ENCODE measurements at places on chromosomes 7 and 10.
A peak's percentile ranks its signal among the peaks of the same experiment; 100 is the strongest.

GRCh38 chr7:94509264-94509886, at the start of gene CASD1:
TSS of gene CASD1 (plus strand) at chr7:94509809. CDS start at chr7:94510085, 276 bp downstream.
- DNase-seq = peak; percentile 40

GRCh38 chr10:69902835-69903535, 101.3 kb downstream of the COL13A1 start:
- DNase-seq = no peak

GRCh38 chr7:16660702-16661464, 14.9 kb downstream of the BZW2 start:
- no peak for DNase-seq

- no peak for DNase-seq
These were observed 195.8 kb upstream of the HABP2 start for GRCh38 chr10:113356794-113357680.

GRCh38 chr10:70424320-70424719, 17.2 kb downstream of the NODAL start:
- no peak for DNase-seq

GRCh38 chr7:156651474-156651873, 10.9 kb downstream of the RNF32 start:
- DNase-seq = no peak

All from stimulated activated CD8-positive, alpha-beta memory T cell treated with anti-CD3 and anti-CD28 coated beads, Interleukin-4, amount 100 ng/mL, for 1 hour (primary cell).